Frontal cortex (tissue), 4 donors: ENCODE measurements at places on chromosomes 2 and 18.

- DNase-seq = no peak
These were observed 61.7 kb upstream of the SPTBN1 start for GRCh38 chr2:54394392-54394791.

DNA sequence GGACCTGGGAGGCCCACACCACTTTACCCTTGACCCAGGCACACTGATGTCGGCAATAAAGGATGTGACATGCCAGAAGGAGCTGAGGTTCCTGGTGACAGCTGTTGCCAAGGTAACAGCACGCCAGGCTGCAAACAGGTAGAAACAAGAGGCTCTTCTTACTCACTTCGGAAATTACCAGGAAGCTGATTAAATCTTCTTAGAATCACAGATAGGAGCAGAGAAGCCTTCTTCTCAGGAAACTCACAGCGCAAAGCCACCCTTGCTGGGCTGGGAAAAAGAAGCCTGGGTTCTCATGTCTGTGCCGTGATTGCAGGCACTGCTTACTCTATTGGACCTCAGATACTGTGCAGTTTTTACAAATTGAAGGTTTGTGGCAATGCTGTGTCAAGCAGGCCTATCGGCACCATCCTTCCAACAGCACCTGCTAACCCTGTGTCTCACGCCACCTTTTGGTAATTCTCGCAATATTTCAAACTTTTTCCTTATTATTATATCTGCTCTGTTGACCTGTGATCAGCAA is 61.0 kb upstream of the TAF1B start:
- no peak for DNase-seq

- DNase-seq = no peak
These were observed 38.6 kb downstream of the FAM124B start for GRCh38 chr2:224363281-224363680.

DNA sequence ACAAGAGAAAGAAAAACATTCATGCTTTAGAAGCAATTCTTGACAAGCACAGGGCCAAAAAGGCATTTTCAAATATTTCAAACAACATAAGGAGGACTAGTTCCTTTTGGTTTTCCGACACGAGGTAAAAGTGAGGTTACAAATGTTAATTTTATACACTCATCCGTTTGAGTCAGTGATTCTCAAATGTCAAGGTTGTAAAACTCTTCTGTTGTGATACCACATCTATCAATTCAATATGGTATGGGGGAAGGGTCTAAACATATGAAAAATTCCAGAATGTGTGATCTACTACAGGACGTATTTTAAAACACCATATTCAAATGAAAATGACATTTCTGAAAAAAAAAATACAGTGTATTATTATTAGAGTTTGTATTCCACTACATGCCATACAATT is 52.7 kb downstream of the TGIF1 start:
- DNase-seq = no peak

- DNase-seq = no peak
These were observed 291.2 kb downstream of the ALPK2 start for GRCh38 chr18:58337686-58338085.

GRCh38 chr18:41820784-41821183 is 134.2 kb upstream of the PIK3C3 start:
- DNase-seq = no peak

- DNase-seq = no peak
These were observed 260.0 kb upstream of the ID2 start for GRCh38 chr2:8421658-8422449.

DNA sequence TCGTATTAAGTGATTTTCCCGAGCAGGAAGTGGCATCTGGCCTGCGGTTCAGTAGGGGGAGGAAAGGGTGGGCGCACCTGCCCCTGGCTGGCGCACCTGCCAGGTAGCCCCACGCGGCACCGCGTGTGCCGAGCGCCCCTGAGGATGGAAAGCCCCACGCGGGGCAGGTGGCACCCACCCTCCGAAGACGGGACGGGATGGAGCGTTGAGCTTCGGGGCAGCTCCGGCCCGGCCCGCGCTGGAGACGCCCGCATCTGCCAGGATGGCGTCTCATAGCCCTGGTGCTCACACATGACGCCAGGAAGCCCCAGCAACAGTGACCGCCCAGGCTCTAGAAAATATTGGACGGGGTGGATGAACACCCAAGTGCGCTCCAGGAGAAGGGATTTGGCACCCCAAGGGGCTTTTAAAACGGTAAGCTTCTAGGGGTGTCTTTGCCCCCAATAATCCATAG is 2.5 kb upstream of the NFATC1 start:
- DNase-seq = no peak

GRCh38 chr2:25699216-25699615 is 25.8 kb upstream of the DTNB start:
- no peak for DNase-seq

- no peak for DNase-seq
These were observed 23.3 kb downstream of the ARMC9 start for GRCh38 chr2:231221761-231222160.

DNA sequence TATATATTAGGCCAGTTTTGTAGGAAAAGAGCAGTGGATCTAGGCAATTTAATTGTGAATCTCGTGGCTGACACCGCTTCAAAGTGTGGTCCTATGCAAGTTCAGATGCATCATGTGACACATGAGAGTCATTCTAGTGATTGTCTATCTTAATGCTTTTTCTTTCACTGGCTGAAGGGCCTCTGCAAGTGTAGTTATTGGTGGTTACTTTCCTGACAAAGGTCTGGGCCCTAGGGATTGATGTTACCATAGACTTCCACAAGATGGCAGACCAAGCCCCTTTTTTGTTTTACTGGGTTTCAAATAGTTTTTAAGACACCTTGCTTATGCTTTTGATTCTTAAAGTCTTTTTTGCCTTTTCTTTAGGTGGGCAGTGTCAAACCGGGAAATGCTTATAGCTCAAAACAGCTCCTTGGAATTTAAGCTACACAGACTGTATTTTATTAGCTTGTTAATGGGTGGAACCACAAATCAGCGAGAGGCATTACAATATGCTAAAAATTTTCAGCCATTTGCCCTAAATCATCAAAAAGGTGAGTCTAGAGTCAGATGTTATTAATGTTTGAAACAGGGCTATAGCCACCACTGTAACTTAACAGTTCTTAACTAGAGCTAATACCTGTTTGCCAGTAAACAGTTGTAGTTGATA is 25.9 kb downstream of the CD8A start:
- DNase-seq = no peak
